ENCODE measurements at places on chromosomes 3 and 15.
A peak's percentile ranks its signal among the peaks of the same experiment; 100 is the strongest.

DNA sequence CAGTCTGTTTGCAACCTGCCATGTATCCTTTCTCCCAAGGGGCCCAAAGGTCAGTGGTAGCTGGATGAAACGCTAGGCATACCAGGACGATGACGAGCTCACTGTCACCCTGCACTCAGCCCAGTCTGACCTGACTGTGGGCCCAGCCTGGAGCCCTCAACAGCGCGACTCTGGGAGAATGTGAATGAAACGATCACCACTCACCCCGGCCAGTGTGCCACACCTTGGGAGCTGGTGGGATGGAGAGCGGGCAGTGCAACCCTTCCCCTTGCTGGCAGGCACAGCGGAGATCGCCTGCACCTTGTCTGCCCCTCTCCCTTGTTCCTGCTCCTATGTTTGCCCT, 27.2 kb downstream of the SRPRB start:
- DNase-seq, result no peak

- DNase-seq, result no peak
These were observed 2.5 kb upstream of the PLD1 start for GRCh38 chr3:171812811-171813210.

DNA sequence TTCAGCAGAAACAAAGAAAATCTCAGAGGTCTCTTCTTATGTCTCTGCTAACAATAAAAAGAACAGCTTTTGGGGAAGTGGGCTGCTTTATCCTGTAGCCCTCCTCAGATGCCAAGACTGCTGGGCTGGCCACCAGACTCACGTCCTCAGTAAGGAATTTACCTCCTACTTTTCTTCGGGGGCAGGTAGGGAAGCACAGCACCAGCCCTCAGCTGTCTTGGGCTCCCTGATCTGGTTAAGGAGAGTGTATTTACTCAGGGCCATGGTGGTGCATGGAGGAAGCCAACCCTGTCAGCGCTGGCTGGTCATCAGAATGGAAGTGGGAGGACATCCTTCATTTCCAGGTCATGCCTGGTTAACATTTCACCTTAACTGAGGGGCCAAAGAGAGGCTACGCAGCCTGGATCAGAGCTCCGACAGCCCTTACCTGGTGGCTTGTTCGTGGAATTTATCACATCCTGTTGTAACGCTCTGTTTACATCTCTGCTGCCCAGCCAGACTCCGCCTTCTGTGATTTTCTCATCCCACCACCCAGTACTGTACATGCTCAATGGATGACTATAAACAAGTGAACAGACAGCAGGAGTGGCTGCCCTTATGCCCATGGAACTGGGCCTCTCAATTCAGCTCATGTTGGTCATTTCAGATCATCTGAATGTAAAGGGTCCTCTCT, 108.3 kb downstream of the IGF2BP2 start:
- DNase-seq, result no peak

- DNase-seq, result no peak
These were observed 131.6 kb downstream of the AQP9 start for GRCh38 chr15:58269455-58270414.

GRCh38 chr3:132504375-132504933, 87.2 kb downstream of the DNAJC13 start:
- no peak for DNase-seq

DNA sequence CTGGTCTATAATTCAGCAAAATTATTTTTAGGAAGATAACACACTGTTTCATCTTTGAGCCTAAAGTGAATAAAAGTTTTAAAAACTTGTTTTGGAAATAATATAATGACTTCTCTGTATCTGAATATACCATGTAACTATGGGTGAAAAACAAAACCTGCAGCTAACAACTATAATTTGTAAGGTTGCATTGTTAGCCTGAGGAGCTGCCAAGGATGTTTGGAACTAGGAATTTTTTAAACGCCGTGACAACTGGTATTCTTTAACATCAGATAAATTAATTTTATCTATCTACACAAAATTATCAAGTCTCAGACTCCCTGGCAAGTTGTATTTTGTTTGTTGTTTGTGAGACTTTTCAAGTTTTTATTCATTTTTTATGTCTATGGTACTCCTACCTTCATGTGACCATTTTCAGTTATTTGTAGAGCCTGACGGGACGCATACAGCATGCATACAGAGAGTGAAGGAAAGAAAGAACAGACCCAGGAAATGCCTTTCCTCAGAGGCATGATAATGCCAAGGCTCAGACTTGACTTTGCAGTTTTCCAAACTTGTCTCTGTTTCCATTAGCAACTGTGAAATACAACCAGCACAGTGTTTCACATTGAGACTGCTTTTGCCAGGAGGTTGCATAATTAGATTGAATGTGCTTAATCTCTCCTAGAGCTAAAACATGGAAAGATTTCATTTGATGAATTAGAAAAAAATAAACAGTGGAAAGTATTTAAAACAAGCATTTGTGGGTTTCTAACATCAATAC, 60.8 kb upstream of the ARHGEF26 start:
- DNase-seq, result no peak

- DNase-seq, result no peak
These were observed 109.8 kb downstream of the IGF2BP2 start for GRCh38 chr3:185715091-185715490.

DNA sequence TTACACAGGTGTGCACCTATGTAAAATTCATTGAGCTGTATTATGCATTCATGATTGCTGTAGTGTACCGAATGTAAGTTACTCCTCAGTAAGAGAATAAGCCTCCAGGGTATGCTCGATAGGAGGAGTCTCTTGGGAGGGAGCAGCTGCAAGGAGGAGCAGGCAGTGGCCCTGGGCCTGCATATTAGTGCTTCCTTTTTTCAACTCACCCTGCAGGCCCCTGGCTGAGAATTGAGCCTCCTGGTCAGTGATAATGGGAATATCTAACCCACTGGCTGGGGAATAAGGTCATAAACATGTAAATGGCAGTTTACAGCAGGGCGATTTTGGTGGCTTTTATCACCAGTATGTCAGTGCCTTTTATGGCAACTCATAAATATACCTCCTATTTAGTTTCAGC, 21.7 kb upstream of the SFMBT1 start:
- no peak for DNase-seq

DNA sequence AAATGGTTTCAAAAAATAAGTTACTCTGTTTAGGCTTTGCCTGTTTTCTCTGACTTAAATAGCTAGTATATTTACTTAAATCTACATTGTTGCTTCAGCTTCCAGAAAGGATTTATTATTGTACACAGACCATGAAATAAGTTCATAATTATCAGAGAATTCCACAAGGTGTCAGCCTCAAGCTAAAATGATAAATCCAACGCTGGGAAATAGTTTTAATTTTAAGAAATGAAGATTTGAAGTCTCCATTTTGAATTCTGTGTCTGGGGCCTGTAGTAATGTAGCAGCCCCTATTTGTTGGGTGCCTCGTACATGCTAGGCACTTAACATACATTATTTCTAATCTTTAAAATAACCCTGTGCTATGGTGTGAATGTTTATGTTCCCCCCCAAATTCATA, 92.6 kb upstream of the KCNMB2 start:
- no peak for DNase-seq

DNA sequence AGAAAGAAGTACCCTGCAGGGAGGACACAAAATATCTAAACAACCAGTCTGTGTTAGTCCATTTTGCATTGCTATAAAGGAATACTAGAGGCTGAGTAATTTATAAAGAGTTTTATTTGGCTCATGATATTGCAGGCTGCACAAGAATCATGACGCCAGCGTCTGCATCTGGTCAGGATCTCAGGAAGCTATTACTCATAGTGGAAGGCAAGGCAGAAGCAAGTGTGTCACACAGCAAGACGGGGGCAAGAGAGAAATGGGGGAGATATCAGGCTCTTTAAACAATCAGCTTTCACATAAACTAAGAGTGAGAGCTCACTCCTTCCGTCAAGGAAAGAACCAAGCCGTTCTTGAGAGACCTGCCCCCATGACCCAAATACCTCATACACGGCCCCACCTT, 614.8 kb downstream of the ZIC1 start:
- no peak for DNase-seq

GRCh38 chr3:89262309-89262929, 155.0 kb downstream of the EPHA3 start:
- peak; percentile 45 for DNase-seq

GRCh38 chr3:187935623-187936156, 190.4 kb upstream of the BCL6 start:
- no peak for DNase-seq

DNA sequence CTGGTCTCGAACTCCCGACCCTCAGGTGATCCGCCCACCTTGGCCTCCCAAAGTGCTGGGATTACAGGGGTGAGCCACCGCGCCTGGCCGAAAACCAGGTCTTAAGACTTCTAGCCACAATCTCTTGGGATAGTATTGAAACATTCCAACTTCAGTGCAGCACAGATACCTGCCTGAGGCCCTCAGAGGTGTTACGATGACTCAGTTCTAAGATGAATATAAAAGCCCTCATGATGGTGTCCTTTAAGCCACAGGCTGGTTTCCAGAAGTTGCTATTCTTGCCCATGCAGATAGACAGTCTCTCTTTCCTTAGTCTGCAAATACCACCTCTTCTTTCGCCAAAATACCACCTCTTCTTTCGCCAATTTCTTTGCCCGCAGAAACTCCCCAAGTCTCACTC, 69.0 kb downstream of the RARB start:
- DNase-seq, result no peak

DNA sequence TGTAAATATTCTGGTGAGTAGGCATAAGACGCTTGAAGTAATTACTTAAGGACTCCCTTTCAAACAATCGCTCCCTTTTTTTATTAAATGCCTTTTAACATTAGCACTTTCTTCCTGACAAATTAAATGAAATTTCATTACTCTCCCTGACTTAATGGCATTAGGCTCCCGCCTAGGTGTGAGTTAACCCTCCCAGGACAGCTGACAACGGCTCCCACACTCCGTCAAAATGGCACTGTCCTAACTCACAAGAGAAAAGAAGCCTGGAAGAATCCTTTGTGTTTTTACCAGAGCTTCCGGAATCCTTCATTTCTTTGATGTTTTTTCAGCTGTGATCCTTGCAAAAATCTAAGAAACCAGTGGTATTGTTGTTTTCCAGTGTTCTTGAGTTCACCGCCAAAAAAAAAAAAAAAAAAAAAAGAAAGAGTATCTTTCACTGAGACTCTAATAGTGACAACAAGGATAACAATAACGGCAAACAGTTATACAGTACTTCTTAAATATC, 861.0 kb upstream of the NR2F2 start:
- DNase-seq, result no peak

DNA sequence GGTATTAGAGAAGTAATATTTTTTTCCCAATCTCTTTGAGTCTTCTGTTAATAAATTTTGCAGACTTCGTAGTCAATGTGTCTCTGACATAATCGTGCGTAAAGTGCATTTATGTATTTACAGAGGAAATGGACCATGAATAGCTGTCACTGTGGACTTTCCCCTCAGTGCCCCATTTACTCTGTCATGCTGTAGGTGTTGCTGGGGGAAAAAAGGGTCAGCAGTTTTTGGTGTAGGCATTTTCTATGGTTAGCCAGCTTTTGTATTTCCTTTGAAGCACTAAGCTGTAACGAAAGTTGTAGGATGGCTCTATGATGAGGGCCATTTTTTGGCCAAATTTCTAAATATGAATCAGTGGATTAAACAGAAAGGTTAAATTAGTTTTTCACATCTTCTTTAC, 598.4 kb downstream of the FGF12 start:
- no peak for DNase-seq

DNA sequence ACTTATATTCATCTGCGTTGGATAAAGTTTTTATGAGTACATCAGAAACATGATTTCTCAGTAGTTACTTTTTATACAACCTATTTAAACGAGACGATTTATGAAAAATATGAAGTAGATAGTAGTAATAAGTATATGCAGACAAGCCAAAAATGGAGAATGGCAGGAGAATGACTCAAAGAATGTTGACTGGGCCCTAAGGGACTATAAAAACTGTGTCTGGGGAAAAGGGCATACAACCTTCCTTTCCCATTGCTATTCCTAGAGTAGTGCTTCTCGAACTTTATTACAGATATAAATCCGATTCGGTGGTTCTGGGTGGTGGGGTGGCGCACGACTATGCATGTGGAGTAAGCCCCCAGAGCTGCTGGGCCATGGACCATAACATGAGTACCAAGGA, 558.5 kb downstream of the FOXP1 start:
- no peak for DNase-seq

- DNase-seq, result peak; percentile 72
These were observed 16.6 kb upstream of the EXOG start for GRCh38 chr3:38479431-38480092.

DNA sequence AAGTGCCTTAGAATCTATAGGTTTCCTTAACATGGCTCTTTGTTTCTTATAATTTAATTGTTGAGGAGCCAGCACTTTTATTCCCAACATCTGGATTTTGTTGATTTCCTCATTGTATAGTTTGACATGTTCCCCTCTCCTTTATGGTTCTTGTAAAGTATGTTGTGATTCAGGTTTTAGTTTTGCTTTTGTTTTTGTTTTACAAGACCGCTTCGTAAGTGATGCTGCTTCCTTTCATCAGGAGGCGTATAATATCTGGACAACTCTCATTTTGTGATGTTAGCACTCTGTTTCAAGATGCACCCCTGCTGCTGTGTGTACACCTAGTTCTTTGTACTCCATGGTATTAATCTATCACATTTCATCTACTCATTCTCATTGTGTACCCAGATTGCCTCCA, 48.7 kb downstream of the SLC49A4 start:
- no peak for DNase-seq
